NCI-H2171 (cell line): ENCODE measurements at places on chromosomes 6 and 20.

DNA sequence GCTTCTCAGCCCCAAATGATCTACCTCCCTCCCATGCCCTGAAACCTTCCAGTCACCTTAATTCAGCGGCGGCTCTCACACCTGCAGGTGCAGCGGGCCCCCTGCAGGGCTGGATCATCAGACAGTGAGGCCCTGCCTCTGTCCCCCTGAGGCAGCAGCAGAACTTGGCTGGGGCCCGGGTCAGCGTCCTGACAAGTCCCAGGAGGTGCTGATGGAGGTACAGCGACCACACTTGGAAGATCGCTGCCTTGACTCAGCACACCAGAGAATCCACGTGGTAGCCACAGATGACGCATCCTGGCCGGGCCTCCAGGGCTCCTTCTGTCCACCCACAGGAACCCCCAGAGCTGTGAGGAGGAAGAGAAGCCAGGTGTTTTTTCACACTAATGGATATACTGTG lies 116.4 kb upstream of the THBS2 start:
- DNase-seq: no peak

DNA sequence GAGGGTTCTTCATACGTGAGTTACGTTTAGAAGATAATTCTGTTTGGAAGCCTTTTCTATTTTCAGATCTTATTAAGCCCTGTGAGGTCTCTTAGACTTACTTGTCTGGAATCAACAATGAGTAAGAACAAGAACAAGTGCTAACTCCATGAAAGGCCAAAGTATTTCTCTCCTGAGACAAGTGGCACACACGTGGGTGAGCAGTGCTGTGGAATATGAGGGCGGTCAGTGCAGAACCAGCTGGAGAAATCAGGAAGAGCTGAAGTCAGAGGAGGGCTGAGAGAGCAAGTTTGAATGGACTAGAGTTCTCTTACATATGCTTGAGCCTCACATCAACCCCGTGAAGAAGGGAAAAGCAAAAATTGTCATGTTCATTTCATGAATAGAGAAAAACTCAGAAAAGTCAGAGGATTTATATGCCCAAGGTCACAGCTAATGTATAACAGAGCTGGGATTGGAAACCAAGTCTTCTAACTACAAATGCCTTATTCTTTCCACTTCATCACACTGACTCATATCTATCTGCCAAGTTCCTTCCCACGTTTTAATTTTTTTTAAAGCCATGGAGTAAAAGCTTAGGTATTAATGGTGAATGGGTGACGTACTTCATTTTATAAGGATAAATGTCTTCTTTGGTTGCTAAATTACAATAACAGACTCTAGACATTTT lies 201.3 kb upstream of the DTNBP1 start:
- DNase-seq: no peak

DNA sequence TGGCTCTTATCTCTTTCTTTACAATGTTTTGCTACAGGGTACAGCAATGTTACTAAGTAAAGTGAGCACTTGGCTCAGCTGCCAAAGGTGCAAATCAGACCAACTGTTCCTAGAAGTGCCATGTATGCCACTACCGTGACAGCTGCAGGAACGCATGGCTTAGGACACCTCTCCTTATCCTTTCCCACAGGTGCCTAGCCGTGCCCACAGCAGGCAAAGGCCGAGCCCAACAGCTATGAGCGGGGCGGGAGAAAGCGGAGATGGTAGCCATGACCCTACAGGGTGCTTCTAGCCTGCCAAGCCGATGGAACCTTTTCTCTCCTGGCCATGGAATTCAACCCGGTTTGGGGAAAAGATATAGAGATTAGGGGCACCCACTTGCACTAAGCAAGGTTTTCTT lies 97.1 kb downstream of the FAXC start:
- DNase-seq: no peak

- no peak for DNase-seq
Observed at GRCh38 chr20:34689486-34689885, 12.6 kb upstream of the PIGU start.

DNA sequence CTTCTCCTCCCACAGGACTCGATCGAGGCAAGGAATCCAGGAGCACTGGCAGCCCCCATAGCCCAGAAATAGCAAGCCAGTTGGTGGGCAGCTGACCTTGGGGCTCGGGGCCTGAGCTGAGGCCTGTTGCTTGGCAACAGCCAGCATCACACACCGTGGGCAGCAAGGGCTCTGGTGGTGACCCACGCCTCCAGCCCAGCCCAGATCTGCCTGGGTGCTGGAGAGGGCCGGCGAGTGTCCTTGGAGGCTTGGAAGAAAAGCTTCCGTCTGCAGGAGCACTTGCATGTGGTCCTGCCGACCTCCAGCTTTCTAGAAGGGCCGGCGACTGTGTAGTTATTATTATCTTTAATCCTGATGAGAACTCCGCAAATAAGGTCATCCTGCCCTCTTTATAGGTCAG lies 67.3 kb downstream of the STK35 start:
- no peak for DNase-seq

- DNase-seq: no peak
Observed at GRCh38 chr6:83883240-83883639, 23.8 kb downstream of the CYB5R4 start.

DNA sequence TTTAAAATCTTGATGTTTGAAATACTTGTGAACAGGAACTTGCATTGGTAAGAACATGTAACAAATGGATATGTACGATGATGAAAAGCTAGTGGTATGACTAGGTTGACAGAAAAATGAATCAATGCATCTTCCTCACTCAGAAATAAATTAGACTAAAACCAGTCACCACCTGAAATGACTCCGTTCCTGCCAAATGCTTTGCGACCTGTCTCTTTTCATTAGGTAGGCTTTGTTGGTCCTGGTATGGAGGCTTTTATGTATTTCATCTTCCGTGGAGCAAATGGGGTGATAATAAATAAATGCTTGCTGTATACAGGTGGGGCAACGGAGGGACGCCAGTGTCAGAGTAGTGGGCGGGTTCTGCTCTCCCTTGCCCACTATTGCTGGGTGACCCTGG lies 17.1 kb upstream of the ULBP3 start:
- DNase-seq: no peak
